Fibroblast of lung (primary cell): ENCODE measurements at places on chromosomes 7 and 10. TPM values are rescaled to one million over a fixed set of nuclear protein-coding genes. Genes with fewer than 3 reads are reported as not detected.

DNA sequence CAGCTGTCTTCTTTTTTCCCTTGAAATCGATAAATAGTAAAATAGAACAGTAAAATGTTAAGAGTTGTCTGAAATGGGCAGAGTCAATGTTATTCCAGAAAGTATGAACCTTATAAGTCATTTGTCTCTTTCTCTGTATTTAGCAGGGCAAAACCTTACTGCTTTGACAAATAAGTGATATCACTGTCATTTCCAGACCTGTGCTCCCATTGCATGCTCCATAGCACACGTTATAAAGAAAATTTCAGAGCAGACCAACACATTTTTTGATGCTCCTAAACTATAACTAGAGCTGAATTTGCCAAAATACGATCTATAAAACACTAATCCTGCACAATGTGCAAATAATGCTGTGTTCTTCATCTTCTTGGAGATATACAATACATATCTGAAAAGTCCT lies 1.1 kb downstream of the A1CF start:
- DNase-seq, result no peak

GRCh38 chr10:132862485-132863420 lies 76.8 kb upstream of the NKX6-2 start:
- DNase-seq, result no peak

DNA sequence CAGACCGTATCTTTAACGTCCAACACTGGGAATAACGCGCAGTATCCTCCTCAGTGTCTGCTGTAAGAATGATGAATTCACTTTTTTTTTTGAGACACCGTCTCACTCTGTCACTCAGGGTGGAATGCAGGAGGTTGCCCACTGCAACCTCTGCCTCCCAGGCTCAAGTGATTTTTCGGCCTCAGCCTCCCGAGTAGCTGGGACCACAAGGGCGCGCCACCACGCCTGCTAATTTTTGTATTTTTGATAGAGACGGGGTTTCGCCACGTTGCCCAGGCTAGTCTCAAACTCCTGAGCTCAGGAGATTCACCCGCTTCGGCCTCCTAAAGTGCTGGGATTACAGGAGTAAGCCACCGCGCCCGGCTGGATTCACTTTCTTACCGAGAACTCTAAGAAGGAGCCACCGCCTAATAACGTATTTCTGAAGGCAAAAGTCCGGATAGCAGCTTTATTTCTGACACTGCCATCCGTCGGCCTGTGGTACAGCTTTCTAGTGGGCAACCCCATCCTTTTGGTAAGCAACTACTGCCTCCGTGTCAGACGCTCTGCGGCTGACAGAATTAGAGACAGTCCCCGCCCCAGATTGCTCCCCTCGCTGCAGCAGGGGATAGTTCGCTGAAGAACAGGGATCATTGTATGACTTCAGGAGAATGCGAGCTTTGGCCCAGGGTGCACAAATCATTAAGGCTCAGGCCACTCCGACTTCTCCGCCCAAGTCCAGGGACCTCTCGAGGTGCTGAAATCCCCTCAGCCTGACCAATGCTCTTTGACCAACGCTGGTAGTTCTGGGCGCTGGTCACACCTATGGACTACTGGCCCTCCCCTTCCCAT lies 662 bp downstream of the POLR3A start:
- peak; percentile 66 for DNase-seq

DNA sequence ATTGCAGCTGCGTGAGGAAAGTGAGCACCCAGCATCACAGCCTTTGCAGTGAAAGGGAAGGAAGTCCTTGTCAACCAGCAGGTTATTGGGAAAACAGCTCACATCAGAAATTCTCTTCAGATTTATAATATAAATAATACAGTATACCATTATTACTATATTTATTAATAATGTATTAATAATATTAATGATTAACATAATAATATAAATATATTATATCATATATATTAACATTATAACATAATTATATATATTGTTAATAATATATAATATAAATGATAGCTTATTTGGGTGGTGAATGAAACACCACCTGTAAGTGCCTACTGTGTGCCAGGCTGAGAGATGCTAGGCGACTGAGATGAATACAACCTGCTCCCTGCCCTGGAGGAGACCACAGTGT lies 423.0 kb downstream of the TCERG1L start:
- DNase-seq, result no peak

DNA sequence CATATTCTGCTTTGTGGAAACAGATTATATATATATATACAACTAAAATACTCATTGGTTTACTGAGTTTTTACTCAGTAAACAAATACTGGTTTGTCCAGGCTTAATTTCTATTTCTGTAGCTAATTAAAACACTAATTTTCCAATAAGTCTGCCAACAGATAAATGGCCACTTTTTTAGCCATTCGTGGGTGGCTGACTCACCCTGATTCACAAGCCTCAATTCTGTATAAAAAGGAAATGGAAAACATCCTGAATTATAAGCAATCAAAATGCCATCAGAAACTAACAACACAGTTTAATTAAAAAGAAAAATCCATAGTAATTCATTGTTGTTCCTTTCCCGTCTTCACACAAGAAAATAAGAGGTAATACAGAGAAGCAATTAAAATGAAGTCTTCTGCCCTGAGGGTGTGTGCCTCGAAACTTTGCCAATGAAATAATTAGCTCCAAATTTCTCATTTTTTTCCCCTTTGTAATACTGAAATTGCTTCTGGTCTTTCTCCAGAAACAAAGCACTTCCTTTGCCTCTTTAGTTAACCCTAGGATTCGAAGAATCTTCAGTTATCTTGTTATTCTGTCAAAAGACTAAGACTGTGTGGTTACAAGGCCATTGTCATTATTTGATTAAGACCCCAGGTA lies 118.7 kb upstream of the PTN start:
- peak; percentile 33 for DNase-seq

DNA sequence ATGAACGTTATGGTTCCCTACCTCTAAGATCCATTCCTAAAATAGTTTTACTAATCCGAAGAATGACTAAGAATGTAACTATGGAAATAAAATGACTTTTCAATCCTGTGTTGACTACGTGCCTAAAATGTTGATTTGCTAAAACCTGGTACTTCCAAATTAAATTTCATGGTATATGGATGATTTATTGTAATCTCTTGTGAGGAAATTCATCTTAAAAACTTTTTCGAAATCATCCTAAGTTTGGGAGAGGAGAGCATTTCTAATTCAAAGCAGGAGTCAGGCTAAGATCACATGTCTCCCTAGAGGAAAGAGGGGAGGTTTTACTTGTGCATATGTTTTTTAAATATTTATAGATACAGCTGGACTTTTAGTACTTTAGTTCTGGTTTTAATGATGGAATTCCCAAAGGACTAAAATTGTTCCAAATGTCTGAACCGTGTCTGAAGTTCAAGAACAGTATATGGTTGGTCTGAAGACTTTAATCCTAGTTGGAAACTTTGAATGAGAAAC lies 483.9 kb downstream of the AUTS2 start:
- DNase-seq, result peak; percentile 15

GRCh38 chr10:83153714-83154113 lies 985.6 kb upstream of the GHITM start:
- no peak for DNase-seq

GRCh38 chr10:83862723-83863122 lies 276.6 kb upstream of the GHITM start:
- DNase-seq, result no peak

- no peak for DNase-seq
These were observed 12.4 kb upstream of the OR2A5 start for GRCh38 chr7:144036302-144036885.

GRCh38 chr7:156160811-156161210 lies 348.5 kb upstream of the SHH start:
- no peak for DNase-seq

- DNase-seq, result no peak
These were observed 152.0 kb upstream of the NRBF2 start for GRCh38 chr10:62981096-62981495.

GRCh38 chr7:130366564-130366963 lies 13.7 kb upstream of the CPA1 start:
- peak; percentile 43 for DNase-seq

TAF5 gene
- 3.0 and 4.1 TPM in 2 replicates for total RNA-seq

GRCh38 chr10:68231106-68231816 lies 652 bp downstream of the ATOH7 start:
- peak; percentile 76 for DNase-seq

- no peak for DNase-seq
These were observed at the start of gene HOXA10 for GRCh38 chr7:27173956-27174873. HOXA10 (minus strand) TSS chr7:27174320; CDS start chr7:27174306, 14 bp downstream.

RASA4B gene
- total RNA-seq, result 1.5 and 2.1 TPM in 2 replicates

DNA sequence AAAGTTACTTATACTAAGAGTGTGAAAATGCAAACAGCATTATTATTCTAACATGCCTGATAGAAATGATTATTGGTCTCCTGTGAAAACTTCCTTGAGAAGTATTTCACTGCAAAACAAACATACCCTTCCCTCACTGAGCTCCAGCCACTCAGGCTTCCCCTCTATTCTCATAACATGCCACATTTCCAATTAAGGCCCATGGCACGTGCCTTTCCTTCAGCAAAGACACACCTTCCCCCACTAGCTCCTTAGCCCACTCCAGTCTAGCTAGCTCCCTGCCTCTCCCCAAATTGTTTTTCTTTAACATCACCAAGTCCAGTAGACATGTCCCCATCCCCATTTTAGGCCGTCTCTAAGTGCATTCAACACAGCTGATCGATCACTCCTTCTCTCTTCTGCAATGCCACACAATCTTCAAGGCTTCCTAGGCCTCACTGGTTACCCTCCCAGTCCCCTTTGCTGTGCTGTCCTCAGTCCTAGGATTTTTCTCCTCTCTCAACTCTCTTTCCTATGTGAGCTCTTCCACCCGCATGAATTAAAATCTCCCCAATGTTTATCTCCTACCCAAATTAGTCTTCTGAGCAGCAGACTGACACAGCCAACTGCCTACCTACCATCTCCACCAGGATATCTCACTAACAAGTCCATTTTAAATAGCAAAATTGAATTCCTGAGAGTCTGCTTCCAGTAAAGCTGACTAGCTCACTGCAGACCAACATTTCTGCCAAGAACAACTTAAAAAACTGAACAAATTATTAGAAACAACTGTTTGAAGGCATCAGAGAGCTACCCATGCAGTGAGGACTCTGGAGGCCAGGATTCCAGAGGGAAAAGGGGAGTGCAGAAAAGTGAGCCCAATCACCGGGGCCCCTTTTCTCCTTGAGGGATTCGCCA lies 11.9 kb downstream of the CYTH3 start:
- peak; percentile 75 for DNase-seq

CTBP2 gene
- 56.8 and 73.3 TPM in 2 replicates for total RNA-seq

GRCh38 chr10:104642658-104643302 lies 1.7 kb downstream of the SORCS3 start:
- peak; percentile 19 for DNase-seq

NUTM2B gene
- 0.33 and 0.51 TPM in 2 replicates for total RNA-seq

- no peak for DNase-seq
These were observed at the start of the genes ACTR3C and LRRC61 for GRCh38 chr7:150322833-150323681. ACTR3C (minus strand) TSS chr7:150323545; CDS start chr7:150295296, 28,249 bp downstream. LRRC61 (plus strand) TSS chr7:150323355; CDS start chr7:150336862, 13,507 bp downstream.

GRCh38 chr7:105910172-105910571 lies 33.8 kb upstream of the ATXN7L1 start:
- DNase-seq, result no peak

NOS3 gene
- total RNA-seq, result 0.50 and 0.77 TPM in 2 replicates
